PC-9 (cell line): ENCODE measurements at places on chromosomes 7 and 10.

- DNase-seq = no peak
These were observed 19.2 kb upstream of the ATOH7 start for GRCh38 chr10:68251151-68251550.

DNA sequence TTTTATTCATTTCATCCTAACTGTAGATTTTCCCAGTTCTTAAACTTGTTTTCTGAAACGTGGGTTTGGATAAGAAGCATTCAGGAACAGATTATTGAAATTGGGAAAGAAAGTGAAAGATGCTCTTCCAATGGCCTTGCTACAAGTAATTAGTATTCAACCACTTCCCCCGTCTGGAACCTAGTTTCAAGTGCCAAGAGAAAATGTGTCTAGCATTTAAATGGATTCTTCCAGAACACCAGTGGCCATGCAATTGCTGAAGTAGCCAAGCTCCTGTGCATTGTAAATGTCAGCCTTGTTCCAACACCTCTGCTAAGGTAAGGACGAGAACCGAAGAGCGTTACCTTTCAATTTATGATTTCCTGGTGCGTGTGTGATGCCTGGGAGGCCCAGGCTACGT is 68.2 kb downstream of the PFKFB3 start:
- DNase-seq = no peak

GRCh38 chr10:31062856-31063255 is 31.2 kb upstream of the ZNF438 start:
- no peak for DNase-seq

GRCh38 chr10:102468683-102469082 is 17.3 kb upstream of the C10orf95 start:
- DNase-seq = no peak

DNA sequence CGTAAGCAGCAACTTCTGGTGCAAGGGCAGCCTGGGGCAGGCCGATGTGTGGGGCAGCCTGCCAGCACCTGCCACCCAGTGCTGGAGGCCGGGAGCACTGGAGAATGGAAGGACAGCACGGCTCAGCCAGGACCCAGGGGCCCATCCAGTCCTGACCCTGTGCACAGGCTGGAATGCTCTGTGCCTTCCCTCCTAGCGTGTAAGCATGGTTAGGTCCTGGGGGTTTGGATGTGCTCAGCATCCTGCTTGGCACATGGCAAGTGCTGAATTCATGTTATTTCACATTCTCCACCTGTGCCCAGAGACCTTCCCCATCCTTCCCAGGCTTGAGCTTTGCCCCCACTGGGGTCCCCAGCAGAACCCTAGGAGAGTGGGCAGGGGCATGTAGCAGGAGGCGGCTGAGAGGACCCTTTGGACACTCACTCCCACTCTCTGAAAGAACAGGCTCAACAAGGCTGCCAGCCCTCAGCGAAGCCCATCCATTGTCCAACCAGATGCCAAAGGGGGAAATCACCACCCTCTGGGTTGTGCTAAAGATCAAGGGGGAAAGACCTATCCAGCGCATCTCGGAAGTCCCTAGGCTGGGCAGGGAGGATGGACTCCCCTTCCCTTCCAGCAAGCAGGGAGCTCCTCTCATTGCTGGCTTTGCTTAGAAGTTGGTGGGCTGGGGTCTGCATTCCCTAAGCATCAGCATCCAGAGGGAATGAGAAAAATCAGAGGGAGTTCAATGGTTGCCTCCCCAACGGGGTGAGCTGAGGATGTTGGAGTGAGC is 29.7 kb downstream of the ANXA8 start:
- no peak for DNase-seq
